Lower lobe of right lung (tissue), 2 donors: ENCODE measurements at places on chromosomes 2 and 18. TPM values are rescaled to one million over a fixed set of nuclear protein-coding genes. Genes with fewer than 3 reads are reported as not detected.

- DNase-seq: no peak
These were observed 12.2 kb downstream of the CNDP2 start for GRCh38 chr18:74508366-74508765.

GRCh38 chr2:73292906-73293533, 328 bp downstream of the EGR4 start:
- DNase-seq: no peak

LINC00305 gene
- not detected for total RNA-seq

MORN2 gene
- 18.4 TPM for total RNA-seq

GRCh38 chr2:66661253-66662173, 226.6 kb downstream of the MEIS1 start:
- DNase-seq: no peak
